ENCODE measurements at places on chromosomes 2 and 18.

DNA sequence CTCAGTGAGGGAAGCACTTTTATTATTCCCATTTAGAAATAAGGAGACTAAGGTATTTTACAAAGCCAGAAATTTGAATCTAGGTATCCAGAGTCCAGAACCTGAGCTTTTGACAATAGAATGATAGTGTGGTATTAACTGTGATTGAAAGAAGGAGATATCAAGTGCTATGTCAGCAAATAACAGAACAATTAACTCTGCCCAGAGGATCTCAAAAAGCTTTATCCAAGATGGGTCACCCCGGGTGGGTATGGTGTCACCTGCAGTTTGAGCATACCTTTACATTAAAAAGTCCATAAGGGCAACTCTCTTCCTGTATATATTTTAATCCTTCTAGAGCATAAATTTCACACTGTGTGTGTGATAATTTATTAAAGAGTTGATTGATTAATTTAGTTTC, 105.4 kb downstream of the LRP1B start:
- no peak for DNase-seq

GRCh38 chr2:85900366-85900765, 11.6 kb upstream of the ST3GAL5 start:
- no peak for DNase-seq

GRCh38 chr2:63440612-63441011, 147.7 kb downstream of the WDPCP start:
- no peak for DNase-seq

DNA sequence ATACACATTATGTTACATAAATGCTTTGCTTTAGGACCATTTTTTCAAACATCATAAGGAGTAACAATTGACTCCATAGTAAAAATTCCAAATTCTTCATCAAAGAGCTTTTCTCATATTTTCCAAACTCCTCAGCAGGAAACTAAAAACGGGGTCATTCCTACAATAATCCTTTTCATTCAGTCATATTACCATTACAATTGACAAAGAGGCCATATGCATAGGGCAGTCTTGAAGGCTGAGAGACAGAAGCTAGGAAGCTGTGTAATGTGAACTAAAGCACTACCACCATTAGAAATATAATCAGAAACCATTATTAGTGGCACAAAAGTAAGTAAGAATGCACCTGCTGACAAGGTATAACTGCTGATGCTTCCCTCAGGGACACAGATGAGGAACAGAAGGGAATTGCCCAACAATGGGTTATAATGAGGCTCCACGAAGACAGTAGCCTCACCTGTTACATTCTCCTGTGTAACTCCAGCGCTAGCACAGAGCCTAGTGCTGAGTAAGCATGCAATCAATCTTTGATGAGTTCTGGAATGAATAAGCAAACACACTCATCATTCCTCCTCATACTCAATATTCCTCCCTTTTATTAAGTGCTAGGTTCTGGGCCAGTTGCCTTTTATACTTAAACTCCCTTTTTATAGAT, 942.3 kb downstream of the CPS1 start:
- no peak for DNase-seq

DNA sequence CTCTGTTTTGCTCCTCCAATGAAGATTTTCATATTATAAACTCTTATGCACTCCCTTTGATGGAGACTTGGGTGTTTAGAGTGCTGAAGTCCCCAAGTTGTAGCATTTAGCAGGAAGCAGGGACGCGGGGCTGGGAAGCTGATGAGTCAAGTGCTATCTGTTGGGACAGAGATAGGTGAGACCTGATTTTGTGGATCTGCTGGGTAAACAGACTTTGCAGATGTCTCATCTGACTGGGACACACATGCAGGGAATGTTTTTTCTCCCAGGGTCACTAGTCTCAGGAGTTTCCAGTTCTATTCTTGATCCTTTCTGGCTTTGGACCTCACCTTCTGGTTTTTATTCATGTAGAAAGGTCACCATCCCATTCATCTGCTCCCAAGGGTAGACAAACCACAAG, 79.7 kb upstream of the ACAA2 start:
- no peak for DNase-seq

GRCh38 chr2:178553047-178553446, 72.8 kb downstream of the PLEKHA3 start:
- no peak for DNase-seq

DNA sequence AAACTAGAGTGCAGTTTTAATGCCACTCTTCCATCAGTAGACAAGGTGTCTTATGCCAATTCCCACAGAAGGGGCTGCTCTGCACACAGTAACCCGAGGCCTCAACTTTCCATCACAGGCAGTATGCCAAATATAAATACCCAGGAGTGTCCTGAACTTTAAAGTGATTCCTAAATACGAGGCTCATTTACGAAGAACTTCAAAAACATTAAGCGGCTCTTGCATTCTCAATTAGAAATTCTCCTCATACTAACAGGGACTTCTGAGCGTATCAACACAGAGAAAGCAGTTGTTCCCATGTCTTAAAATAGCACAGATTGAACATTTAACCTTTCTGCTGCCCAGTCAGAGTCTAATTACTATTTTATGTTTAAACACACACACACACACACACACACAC, 638.6 kb downstream of the ERBB4 start:
- no peak for DNase-seq

DNA sequence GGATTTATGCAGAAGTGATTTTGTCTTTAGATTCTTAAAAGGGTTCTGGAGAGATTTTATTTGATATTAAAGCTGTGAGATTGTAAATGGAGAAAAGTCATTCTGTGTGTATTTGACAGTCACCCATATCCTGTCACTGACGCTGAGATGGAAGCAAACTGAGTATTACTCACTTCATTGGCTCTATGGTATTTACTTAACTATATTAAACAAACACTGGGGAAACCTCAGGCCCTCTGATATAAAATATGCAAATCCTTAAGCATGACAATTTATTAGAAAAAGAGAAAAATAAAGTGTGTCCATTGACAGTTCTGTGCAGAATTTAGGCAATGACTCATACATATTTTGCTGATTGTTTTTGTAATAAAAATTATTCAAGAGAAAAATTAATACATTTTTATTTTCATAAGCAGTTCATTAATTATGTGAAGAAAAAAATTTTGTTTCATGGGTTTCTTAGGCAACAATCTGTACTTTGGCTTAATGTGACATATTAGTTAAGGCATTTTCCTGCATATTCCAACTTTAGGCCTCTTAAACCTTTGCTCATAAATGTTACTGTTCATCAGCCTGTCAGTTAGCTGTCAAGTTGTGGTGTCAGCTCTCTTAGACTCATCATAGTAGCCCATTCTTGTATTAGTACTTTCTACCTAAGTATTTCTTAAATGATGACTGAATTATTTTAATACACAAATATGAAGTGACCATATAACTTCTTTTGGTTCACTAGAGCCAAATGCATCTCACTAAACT, 99.9 kb downstream of the PARD3B start:
- no peak for DNase-seq
